ENCODE measurements at places on chromosomes 11 and 22.

- DNase-seq = peak; percentile 34
Measured at GRCh38 chr11:35943713-35944502, at the start of gene LDLRAD3. TSS of gene LDLRAD3 (plus strand) at chr11:35944062. CDS start at chr11:35944099, 37 bp downstream.

GRCh38 chr11:117089685-117090084, 8.5 kb downstream of the SIK3 start:
- no peak for DNase-seq

DNA sequence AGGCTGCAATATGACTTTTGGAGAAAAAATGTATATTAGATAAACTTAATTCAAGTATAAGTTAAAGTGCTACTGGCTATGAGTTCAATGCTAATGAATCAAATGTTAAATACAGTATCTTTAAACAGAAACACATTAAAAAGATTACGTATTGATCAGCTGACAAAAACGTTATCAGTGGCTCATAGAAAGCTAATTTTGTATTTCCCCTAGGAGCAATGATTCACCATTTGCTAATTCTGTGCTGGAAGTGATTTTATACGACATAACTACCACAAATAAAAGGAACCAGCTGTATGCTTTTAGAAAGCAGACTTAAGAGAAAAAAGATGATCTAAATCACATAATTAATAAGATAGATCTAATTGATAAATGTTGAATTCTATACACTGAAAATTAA, 43.6 kb downstream of the MRE11 start:
- no peak for DNase-seq

DNA sequence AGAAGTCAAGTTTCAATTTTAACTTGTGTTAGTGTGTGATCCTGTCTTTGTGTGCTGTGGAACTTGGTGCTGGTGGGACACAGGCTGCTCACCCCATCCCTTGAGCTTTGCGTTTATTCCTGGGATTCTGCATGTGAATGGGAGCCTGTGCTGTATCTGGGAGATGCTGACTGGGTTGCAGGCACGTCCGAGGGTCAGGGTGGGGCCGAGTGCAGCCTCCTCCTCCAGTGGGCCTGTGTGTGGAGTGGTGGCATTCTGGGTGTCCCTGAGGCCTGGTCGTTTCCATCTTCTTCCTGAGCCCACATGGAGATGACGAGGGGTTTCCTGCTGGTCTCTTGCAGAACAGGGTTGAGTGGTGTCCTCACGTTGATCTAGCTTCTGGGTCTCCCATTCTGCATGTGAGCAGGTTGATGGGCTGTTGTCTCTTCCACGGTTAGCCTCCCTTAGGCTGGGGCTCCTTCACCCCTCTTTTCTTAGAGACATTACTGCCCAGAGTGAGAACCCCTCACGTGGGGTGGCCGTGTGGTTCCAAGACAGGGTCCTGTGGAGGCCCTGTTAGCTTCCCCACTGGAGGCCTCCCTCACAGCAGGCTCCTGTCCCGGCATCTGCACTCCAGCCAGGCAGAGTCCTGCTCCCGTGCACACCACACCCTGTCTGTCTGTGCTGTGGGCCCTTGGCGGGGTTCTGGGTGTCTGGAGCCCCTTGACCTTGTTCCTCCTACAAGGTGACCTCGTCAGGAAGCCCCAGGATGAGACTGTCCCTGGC, 4.9 kb downstream of the PTDSS2 start:
- no peak for DNase-seq

DNA sequence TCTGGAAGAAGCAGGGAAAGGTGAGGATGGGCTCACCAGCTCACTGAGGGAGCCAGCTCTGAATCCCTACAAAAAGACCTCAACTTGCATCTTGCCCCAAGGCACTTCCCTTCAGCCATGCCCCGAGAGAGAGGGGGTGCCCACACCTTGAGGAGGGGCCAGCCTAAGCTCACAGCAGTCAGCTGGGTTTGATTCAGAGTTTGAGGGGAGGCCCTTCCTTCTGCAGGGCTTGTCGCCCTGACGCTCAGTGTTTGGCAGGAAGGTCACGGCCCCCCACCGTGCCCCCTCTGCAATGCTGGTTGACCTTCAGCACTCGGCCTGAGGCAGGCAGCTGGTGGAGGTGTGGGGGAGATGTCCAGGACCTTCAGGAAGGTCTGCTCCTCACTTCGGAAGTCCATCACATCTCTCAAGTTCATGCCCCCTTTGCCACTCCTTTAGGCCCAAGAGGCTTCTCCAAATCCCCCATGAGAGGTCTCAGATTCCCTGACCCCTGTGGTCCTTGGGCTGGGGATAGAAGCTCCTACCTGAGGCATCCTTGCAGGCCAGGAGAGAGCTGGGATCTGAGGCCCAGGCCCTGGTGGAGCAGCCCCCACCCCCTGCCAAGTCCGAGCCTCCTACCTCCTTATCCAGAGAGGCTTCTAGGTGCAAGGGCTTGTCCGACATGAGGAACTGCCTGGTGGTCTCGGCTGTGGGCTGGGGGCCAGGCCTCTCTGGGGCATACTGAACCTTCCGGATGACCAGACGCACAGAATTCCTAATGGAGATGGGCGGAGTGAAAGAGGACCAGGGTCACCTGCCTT, 37.6 kb downstream of the TPBGL start:
- no peak for DNase-seq

- no peak for DNase-seq
Measured at GRCh38 chr11:94521684-94522083, 9.4 kb downstream of the C11orf97 start.

DNA sequence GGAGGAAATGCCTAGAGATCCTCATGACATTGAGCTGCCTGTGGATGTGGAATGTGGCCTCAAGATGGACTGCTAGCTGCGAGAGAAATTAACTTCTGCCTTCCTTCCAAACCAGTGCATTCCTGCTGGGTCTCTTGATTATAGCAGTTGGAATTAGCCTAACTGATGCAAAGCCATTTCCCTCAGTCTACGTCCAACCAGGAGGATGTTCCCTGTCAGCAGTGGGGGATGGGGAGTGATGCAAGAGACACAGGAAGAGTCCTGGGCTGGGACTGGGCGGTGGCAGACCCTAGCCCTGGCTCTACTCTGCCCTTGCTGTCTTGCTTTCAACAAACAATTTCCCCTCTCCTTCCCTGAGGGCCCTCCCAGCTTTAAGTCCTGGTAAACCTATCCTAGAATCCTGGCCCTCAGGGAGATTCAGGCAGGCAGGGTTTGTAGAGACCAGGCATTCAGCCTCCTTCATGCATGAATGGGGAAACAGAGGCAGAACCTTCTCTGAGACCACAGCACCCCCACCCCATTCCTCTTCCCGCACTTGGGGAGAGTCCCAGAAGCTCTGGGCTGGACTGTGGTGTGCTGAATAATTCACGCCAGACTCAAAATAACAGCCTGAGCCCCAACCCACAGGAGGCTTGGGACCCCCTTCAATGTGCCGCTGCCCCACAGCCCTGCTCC, 17.0 kb downstream of the C11orf96 start:
- no peak for DNase-seq

GRCh38 chr11:130213979-130214281, 54.3 kb downstream of the ST14 start:
- DNase-seq = no peak

- DNase-seq = no peak
Measured at GRCh38 chr22:27228771-27229170, 571.4 kb downstream of the MIAT start.

DNA sequence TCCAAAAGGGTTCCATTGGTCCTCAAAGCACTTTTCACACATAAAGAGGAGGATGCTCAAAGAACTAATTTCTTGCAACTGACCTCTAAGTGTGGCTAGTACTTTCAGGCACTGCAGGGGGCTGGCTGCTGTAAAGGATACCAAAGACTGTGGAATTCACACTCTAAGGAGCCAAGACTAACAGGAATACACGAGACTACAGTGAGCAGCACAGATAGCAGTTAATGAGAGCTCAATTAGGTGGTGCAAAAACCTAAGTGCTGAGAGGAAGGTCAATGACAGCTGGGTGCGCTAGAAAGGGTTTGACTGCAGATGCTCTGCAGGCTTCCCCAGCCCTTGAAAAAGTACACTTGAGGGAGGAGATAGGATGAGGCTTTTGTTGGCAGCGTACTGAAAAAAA, 124.3 kb upstream of the NTM start:
- no peak for DNase-seq

DNA sequence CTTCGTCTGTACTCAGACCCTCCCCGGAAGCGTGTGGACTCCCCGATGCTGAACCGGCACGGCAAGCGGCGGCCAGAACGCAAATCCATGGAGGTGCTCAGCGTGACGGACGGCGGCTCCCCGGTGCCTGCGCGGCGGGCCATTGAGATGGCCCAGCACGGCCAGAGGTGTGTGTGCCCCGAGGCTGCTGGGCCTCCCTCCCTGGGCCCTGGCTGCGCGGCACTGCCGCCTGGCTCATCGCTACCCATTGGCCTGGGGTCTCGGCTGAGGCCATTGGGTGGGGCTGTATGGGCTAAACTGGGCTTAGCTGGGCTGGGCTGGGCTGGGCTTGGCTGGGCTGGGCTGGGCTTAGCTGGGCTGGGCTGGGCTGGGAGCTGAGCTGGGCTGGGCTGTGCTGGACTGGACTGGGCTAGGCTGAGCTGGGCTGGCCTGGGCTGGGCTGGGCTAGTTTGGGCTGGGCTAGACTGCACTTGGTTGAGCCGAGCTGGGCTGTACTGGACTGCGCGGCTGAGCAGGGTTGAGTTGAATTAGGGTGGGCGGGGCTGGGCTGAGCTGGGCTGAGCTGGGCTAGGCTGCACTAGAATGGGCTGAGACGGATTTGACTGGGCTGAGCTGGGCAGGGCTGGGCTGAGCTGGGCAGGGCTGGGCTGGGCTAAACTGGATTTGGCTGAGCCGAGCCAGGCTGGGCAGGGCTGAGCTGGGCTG, 40.7 kb downstream of the MOB2 start:
- DNase-seq = no peak

GRCh38 chr11:67022341-67022933, 497 bp upstream of the SYT12 start:
- no peak for DNase-seq

DNA sequence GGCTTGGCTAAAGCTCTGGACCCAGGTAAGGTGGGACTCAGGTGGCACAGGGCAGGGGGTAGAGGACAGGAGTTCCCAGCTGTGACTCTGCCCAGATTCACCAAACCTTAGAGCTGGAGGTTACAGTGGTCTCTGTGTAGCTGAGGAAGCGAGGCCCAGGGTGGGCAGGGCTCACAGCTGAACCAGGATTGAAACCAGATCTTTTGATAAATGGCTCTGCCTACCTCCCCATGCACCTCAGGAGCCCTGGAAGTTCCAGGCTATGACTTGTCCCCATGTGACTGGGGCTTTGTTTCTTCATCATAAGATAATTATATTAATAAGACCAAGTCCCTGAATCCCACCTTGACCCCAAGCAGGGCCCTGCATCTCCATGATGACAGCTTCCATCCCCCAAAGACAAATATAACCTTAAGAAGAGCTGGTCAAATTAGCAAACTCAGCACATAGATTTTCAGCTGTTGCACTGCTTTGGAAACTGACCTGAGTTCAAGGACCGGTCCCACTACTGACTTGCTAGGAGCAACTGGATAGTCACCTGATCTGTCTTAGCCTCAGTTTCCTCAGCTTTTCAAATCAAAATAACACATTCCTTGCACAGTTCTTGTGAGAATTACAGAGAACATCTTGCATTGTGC, 21.3 kb upstream of the TSKU start:
- no peak for DNase-seq

GRCh38 chr22:48943567-48944432, 883.9 kb downstream of the BRD1 start:
- no peak for DNase-seq

Measured in NCI-H1436 (cell line).